ENCODE measurements at places on chromosomes 1 and 21.

DNA sequence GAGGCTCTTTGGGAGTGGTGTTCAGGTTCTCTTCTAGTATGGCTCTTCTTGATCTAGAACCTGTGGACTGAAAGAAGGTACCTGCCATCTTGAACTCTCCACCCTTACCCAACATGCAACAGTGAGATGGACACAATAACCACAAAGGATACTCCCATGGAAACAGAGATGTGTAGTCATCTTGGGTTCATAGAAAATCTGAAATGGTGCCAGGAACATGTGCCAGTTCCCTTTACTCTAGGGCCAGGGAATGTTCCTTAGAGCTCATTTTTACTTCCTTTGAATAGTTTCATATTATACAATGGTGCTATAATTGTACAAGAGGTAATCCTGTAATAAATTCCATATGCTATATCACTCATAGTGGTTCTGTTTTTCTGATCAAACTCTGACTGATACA is 13.2 kb upstream of the SCYL3 start:
- DNase-seq = no peak

DNA sequence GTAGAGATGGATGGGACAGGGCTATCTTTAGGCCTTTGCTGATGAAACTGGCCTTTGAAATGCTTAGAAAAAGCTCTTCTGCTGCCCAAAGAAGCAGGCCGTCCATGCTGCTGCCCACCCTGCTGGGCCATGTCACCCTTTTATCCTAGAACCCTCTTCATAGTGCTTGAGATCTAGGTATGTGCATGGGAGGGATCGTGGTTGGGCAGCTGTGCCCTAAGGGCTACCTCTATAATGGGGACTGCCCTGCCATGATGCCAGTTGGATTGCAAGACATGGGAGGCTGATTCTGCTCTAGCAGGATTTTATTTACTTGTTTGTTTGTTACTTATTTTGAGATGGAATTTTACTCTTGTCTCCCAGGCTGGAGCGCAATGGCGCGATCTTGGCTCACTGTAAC is 69.0 kb downstream of the HHAT start:
- no peak for DNase-seq

DNA sequence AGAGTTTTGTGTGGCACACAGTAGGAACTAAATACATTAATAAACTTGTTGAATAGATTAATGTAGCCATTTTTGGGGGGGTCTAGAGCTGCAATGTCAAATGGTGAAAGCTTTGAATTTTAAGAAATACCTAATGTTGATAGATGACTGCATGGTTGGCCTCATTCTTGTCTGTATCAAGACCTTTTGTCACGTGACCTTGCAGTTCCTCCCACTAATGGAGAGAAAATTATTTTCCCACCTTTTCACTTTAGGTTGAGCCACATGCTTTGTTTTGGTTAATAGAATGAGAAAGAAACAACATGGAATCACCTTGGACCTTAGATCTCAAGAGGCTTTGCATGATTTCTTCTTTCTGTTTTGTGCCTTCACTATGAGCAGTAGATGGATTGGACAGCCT is 223.6 kb upstream of the DEPDC1 start:
- DNase-seq = no peak

DNA sequence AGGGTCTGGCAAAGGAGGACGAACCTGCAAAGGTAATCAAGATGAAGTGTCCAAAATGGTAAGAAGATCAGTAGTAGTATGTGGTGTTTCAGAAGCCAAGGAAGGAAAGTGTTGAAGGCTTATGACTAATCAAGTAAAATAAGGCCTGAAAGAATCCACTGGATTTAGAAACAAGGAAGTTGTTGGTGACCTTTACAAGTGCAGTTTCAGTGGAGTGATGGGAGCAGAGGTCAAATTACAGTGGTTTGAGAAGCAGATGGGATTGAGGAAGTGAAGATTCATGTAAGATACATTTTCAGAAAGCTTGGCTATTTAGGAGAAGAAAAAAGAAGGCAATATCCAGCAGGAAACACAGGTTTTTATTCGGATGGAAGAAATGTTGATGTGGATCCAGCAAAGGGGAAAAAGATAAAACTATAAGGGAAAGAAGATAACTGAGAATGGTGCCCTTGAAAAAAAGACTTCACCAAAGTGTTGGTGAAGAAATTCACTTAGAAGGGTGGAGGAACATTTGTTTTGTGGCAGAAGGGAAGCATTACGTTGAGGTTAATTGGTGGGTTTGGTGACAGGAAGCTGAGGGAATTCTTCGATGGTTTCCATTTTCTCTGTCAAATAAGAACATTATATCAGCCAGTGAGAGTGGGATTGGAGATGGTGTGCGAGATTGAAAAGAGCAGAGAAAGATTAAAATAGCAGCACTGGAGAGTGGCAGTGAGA is 2.1 kb downstream of the ARMH1 start:
- no peak for DNase-seq

- DNase-seq = no peak
These were observed 57.4 kb downstream of the LGR6 start for GRCh38 chr1:202250982-202251381.

DNA sequence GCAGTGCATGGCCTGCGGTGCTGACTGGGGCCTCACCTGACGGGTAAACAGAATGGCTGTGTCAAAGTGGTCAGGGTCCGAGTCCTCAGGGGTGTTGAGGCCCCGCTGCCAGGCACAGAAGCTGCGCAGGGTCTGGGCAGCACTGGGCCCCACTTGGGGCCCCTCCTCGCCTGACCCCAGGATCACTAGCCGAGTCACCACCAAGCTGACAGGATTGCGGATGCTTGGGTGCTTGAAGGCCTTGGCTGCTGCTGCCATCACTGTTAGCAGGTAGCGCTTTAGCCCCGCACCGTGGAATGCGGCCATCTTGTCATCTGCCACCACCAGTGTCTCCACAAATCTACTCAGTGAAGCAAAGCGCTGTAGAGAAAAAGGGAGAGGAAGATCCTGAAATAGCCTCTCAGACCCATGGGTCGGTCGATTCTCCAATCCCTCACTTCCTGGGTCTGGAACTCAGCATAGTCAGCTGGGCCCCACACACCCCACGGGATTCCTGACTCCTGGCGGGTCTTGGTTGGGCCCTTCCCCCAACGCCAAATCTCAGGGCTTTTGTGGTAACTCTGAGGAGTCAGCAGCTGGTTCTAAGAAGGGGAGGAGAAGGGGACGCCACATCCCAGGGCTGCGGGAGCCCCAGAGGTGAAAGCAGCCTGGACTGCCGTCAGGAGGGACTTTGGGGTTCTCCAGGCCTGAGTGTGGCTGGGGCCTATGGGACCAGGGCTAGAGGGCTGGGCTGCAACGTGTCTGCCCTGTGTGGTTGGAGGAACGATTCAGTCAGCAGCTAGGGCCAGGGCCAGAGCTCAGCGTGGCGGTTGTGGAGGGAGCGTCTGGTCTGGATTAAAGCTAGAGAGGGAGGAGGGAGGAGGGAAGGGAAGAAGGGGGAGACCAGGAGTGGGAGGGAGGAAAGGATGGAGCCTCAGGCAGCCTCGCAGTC is 2.1 kb downstream of the ADAMTS4 start:
- no peak for DNase-seq

- no peak for DNase-seq
These were observed 19.2 kb downstream of the LAMC2 start for GRCh38 chr1:183205196-183205781.

DNA sequence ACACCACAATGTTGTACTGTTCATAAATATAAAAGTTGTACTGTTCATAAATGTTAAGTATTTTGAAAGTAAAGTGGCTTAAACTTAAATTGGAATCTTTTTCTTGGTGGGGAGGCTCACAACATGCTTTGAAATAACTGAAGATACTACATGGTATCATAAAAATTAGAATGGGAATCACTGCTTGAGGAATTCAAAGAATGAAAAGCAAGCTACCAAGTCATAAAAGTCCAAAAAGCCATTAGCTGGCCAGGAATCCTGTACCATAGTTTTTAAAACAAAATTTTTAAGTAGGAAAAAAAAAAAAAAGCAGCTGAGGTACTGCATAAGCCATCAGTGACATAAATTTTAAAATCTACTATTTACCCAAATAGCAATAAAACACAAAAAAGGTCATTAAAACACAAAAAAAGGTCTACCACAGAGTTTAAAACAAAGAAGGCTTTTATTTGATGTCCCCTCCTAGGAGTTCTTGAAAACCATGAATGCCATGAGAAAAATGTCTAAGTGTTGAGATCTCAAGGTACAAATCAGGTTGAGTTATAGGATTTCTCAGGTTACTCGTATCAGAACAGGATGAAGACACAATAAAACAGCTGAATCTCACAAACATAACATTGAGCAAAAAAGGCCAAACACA is 8.6 kb downstream of the ZZZ3 start:
- DNase-seq = no peak

DNA sequence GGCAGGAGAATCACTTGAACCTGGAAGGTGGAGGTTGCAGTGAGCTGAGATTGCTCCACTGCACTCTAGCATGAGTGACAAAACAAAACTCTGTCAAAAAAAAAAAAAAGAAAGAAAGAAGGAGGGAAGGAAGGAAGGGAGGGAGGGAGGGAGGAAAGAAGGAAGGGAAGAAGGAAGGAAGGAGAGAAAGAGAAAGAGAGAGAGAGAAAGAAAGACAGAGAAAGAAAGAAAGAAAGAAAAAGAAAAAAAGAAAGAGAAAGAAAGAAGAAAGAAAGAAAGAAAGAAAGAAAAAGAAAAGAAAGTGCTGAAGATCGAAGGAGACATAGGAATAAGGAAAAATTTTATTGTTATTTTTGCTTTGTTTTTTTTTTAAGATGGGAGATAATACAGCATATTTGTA is 166.7 kb downstream of the SLC44A5 start:
- DNase-seq = no peak

- DNase-seq = no peak
These were observed 159.2 kb downstream of the DYRK1A start for GRCh38 chr21:37525810-37526209.

DNA sequence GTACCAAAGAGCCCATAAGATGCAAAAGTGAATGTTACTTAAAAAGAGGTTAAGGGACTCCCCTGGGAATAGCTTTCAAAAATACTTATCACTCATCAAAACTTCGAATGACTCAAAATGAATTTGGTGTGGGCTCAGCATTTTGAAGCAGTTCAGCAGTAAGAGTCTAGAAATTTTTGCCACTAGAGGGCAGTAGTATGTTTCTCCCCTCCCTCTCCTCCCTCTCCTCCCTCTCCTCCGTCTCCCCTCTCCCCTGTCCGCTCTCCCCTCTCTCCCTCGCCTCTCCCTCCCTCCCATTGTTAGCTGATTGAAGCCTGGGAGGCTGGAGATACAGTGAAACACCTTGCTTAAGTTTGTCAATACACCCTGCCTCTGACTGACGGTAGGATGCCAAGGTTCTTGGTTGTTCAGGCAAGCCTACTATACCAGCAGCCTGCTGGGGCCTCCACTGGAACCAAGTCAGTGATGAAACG is 70.8 kb upstream of the TENT5C start:
- DNase-seq = peak; percentile 12

DNA sequence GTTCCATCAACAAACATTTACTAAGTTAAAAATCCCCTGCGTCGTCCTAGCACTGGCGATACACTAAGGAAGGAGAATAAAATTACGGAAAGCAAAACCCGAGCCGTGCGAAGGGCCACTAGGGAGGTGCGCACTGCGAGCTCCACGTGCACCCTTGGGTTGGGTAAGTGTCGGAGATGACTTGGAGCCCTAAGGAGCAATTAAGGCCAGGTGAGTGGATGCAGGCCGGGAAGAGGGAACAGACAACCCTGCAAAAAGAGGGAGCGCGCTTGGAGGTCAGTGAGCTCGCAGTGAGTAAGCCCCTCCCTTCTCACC is 704 bp downstream of the WDR4 start:
- DNase-seq = no peak

DNA sequence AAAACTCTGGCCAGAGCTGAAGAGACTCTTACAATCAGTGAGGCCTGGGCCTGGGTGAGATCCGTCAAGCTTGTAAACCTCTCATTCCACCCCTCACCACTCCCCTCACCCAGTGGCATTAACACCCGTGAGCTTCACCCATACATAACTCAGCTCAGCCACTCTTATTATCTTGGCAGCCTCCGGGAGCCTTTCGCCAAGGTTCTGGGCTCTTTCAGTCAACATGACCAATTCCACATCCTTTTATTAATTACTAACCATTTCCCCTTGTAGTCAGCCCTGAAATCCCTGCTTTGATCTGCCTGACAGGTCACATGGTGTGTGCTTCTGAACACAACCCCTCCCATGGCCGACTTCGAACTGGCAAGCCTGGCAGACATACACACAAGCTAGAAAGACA is 134.8 kb downstream of the SETD4 start:
- DNase-seq = no peak

DNA sequence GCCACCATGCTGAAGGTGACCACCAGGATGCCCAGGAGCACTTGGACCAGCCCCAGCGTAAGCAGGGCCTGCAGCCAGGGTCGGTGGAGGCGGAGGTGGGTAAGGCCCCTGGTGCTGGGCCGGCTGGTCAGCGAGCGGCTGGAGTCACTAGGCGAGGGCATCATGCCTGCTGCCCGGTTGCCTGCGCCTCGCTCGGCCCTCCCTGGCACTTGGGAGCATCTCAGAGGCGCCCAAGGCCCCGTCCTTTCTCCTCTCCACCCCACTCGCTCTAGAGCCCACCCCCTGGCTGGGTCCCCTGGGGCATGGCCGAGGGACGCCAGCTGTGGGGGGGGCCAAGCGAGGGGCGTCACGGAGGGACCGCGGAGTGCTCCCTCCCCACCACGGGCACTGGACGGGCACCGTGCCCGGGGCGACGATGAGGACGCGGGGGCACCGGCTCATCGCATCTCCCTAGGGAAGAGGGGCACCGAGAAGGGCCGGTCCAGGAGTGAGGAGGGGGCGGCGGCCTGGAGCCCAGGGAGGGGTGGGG is 505 bp downstream of the ENTREP3 start:
- no peak for DNase-seq

DNA sequence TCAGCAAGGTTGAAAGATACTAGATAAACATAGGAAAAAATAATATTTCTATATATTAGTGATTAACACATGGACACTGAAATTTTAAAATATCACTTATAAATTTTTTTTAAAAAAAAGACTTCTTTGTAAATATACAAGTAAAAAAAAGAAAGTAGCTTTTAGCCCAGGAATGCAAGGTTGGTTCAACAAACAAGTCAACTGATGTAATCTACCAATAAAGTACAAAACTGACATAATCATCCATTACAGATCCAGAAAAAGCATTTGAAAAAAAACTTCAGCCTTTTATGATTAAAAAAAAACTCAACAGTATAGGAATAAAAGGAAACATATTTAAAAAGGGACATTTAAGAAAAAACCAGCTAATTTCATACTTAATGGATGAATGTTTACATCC is 48.4 kb downstream of the TRMT1L start:
- no peak for DNase-seq

GRCh38 chr1:90143591-90143990 is 148.7 kb downstream of the ZNF326 start:
- DNase-seq = no peak

GRCh38 chr1:27368869-27369582 is 2.3 kb upstream of the MAP3K6 start:
- no peak for DNase-seq
